Left renal pelvis (tissue), 4 donors: ENCODE measurements at places on chromosomes 12 and 14. TPM values are rescaled to one million over a fixed set of nuclear protein-coding genes. Genes with fewer than 3 reads are reported as not detected.

The B4GALNT3 gene
- 15.7 TPM for polyA plus RNA-seq

The KRT4 gene
- 0.49 TPM for polyA plus RNA-seq

DNA sequence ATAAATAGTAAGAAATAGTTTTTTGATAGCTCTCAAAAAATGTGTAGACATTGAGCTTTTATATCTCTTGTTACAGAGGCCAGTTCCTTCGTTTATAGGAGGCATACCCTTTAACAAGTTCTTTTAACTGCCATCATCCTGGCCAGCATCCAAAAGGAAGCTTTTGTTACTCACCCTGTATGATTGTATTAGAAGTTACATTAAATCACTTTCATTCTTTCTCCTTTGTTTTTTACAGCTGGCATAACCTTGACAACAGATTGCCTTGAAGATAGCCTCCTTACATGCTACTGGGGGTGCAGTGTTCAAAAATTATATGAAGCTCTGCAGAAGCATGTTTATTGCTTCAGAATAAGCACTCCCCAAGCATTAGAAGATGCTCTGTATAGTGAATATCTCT, 20.1 kb downstream of the CGRRF1 start:
- no peak for DNase-seq

GRCh38 chr12:92641291-92641690, 61.5 kb upstream of the PLEKHG7 start:
- no peak for DNase-seq

DNA sequence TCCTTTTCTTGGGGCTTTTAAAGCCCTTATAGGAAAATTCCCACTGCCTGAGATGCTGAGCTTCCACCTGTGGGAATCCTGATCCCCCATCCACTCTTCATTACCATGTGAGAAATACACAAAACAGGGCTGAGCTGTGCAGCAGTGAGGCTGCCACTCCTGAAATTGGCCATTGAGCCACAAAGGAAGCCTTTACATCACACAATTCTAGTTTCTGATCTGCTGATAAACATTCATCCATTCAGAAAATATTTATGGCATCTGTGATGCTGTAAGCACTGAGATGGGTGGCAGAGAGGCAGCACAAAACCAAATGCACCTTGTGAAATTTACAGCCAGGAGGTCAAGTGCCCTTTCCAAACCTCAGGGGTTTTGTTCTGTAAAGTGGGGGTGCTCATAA, 26.2 kb upstream of the CMKLR1 start:
- no peak for DNase-seq

The GSG1 gene
- polyA plus RNA-seq = 0.58 TPM

GRCh38 chr14:44963044-44963528, 1.1 kb downstream of the TOGARAM1 start:
- no peak for DNase-seq

DNA sequence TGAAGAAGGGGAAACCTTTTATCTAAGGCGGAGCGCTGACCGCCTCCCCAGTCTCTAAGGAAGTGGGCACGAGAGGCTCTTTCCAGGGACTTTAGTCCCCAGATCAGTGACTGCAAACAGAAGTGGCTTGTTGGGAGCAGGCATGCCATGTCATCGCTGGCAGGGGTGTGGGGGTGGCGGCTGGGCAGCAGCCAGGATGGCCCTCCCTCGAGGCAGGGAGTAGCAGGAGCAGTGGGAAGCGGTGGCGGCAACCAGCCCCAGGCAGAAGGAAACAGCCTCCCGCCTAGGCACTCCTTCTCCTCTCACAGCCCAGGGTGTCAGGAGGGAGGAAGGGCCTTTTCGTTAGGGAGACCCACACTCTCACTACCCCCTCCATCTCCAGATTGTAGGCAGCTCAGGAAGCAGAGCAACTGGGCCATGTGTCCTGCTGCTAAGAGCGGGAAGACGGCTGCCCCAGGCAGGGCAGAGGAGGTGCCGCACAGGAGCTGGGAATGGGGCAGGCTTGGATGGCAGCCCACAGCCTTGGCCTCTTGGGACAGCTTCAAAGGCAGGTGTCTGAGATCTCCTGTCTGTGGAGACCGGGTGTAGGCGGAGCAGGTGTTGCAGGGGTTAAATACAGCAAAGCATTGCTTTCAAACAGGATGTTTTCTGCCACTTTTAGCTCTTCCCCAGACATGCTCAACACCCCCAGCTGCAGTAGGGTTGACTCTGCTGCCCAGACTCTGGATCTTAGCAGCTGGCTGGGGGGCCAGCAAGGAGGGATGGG, 21.8 kb downstream of the VDR start:
- DNase-seq = no peak

DNA sequence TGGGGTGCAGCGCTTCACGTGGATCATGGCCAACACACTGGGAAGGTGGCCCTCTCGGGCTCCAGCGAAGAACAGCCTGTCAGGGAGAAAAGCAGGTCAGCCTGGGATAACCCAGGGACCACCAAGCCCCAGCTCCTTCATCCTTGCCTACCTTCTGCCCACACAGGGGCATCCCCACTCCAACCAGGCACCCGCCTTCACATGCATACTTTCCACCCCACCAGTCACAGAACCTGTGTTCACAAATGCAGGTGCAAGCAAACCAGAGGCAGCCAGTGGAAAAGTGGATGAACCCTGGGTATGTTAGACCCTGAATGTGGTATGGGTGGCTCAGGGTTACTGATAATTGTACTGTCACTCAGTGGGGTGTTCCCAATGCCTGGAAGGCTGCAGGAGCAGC, 12.4 kb upstream of the CEBPE start:
- DNase-seq = no peak

- DNase-seq = no peak
These were observed 188.1 kb upstream of the PRKD1 start for GRCh38 chr14:30115756-30116155.

The VRTN gene
- polyA plus RNA-seq = not detected

DNA sequence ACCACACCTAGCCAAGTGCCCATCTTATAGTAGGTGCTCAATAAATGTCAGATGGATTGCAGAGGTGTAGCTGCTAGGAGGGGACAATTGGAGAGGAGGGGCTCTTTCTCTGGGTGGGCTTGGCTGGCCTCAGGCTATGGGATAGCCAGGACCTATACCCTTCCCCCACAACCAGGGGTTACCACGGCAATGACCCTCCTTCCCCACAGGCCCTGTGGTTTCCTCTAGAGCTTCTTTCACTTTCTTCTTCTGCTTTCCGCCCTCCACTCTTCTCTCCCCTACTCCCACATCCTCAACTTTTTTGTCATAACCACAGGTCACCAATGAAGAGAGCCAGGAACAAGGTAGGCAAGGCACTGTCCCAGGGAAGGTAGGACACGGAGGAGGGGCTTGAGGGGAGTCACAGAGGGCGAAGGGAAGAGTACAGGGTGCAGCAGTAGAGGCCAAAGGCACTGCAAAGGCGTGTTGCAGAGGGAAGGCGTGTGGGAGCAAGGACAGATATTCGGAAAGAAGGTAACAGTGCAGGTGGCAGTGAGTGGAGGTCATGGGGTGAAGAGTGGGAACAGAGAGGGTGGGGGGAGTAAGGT, 1.9 kb upstream of the ITGB7 start:
- no peak for DNase-seq
